Stimulated activated CD8-positive, alpha-beta memory T cell treated with anti-CD3 and anti-CD28 coated beads, Interleukin-4, amount 100 ng/mL, for 24 hours (primary cell): ENCODE measurements at places on chromosomes 6 and 20.

DNA sequence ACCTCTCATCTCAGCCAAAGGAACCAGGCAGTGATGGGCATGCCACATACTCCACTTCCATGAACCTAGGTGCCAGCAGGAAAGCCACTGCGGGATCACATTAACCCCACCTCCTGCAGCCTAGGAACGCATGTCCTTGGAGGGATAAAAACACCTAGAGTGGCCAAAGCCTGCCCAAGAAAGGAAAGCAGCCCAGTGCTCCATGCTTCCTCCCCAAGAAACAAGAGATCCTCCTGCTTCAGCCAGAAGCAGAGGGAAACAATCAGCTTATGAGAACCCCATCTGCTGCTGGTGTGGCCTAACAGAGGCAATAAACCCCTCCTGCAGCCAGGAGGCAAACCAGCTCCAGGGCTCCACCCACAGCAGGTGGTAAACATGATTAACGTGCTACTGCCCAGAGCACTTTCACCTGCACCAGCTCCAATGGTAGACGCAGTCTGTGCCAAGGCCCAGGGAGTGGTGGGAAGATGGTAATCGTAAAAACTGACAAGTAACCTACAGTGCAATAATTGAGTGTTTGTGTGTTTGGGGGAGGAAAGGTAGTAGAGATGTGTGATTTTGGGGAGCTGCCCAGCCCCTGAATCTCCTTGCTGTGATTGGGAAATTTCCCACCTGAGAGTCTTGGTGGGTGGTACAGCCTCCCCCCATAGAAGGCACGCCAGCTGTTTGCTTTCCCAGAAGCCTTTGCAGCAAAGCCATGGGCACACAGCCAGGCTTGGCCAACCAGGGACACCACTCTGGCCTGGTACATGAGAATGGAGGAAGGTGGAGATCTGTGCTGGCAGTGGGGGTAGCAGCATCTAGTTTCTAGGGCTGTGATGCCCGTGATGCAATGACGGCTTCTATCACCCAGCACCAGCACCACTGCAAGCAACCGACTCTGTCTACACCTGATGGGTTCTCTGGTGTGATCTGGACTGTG lies 50.6 kb upstream of the TBC1D7 start:
- no peak for DNase-seq

GRCh38 chr6:129771678-129772077 lies 61.7 kb upstream of the ARHGAP18 start:
- DNase-seq, result no peak

GRCh38 chr20:49990271-49990720 lies 7.5 kb downstream of the SNAI1 start:
- DNase-seq, result no peak

GRCh38 chr6:144912474-144912873 lies 627.3 kb downstream of the UTRN start:
- no peak for DNase-seq

DNA sequence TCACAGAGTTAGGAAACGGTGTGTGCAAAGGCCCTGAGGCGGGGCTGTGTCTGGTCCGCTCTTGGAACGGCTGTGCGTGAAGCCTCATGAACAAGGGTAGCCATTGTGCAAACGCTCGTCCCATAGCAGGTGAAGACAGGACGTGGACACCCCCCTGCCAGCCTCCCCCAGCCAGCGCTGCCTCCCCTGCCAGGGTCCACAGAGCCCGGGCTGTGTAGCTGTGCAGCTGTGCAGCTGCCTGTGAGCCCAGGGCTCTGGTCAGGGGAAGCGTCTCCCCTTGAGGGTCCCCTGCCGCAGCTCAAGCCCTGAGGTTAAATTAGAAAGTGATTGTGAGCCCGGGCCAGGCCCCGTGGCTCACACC lies 139.4 kb downstream of the TAF4 start:
- no peak for DNase-seq

- no peak for DNase-seq
Observed at GRCh38 chr6:95593025-95593424, 15.7 kb downstream of the MANEA start.

DNA sequence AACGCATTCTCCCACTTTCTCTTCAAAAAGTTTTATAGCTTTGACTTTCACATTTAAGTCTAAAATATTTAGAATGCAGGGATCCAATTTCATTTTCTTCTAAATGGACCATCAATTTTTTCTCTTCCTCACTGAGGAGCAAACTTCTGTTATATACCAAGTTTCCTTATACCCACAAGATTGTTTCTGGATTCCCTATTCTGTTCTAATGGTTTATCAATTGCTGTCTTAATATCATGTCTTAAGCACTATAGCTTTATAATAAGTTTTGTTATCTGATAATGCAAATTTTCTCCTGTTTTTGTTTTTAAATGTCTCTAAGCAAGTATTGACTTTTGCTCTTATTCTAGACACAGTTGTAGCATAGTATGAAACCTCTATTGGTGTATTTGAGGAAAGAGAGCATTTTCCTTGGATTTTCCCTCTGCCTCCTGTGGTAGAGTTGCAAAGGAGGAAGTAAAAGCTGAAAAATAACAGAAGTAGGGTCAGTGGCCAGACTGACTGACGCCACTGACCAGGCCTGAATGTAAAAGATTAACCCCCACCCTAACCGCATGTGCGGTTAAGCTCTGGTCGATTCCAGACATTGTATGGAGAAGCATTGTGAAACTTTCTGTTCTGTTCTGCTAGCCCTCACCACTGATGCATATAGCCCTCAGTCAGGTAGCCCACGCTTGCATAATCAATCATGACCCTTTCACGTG lies 40.3 kb downstream of the GPX5 start:
- DNase-seq, result no peak

- DNase-seq, result no peak
Observed at GRCh38 chr6:58419321-58419720, 1101.9 kb downstream of the PRIM2 start.

GRCh38 chr6:139349464-139350020 lies 24.9 kb downstream of the CITED2 start:
- no peak for DNase-seq

GRCh38 chr20:50237349-50237748 lies 46.7 kb downstream of the CEBPB start:
- no peak for DNase-seq

DNA sequence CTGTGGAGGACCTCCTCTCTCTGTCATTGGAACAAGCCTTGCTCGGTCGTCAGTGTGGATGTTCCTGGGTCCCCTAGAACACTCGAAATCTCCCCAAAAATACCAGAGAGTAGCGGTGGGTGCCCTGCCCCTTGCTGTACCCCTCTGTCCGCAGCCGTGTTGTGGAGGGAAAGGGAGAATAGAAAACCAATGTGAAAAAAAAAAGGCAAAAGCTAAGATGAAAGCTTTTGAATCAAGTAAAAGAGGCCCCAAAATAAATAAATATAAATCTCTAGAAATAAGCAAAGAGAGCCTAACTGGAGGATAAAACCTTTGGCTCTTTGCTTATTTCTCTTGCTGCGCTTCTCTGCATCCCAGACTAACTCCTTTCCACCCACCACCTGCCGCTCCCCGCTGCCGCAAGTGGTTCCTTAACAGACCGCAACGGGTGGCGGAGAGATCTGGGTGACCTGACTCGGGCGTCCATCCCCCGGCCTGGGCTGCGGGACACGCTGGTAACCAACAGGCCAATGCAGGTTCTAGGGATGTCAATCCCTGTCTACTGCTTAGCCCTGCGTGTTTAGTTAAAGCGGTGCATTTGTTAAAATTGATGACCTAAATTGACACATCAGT lies 110.0 kb downstream of the GPX5 start:
- DNase-seq, result no peak

DNA sequence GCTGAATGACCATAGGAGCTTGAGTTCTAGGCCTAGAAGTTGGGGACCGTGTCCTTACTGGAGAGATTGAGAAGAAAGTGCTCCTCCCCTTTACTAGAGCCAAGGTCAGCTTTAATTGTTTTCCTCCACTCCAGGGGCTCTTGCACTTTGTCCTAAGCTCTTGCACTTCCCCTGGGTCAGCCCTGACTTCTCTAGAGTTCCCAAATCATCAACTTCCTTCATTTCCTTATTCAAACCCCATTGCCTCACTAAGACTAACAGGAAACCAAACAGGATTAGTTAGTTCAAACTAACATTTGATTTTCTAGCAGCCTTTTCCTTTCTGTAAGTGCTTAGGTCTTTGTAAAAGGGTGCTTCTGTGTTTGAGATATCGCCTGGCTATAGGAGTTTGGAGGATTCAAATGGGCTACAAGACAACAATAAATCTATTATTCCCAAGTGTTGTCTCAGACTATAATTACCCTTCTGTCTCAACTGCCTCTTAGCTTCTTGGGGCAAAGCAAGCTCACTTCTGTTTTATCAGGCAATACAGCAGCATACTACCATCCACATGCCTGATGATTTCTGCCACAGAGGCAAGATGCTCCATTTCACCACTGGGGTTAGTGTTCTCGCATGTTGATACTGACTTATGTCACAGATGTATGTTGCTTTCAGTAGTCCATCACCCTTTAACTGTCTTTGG lies 12.8 kb upstream of the DTNBP1 start:
- DNase-seq, result no peak
